ENCODE measurements at places on chromosomes 5 and 9.

- DNase-seq, result no peak
Observed at GRCh38 chr9:93020771-93021670, 37.5 kb upstream of the SUSD3 start.

DNA sequence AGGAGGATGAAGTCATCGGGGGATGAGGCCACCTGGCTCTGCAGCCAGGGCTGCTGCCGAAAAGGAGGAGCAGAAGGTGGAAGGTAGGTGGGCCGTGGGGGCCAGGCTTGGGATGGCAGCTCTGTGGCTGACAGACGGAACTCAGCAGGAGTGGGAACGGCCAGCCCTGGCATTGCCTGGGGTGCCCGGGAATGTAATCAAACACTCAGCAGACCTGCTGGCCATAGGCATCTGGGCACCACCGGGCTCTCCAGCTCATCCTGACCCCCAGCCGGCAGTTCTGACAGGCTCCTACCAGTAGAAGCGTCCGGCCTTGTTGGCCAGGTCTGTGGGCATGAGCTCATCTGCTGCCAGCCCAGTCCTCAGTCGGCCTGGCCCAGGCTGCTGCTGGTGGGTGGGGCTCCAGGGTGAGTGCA lies 4.3 kb upstream of the FAT2 start:
- DNase-seq, result no peak

- no peak for DNase-seq
Observed at GRCh38 chr9:113464286-113464660, 746 bp downstream of the RGS3 start.

DNA sequence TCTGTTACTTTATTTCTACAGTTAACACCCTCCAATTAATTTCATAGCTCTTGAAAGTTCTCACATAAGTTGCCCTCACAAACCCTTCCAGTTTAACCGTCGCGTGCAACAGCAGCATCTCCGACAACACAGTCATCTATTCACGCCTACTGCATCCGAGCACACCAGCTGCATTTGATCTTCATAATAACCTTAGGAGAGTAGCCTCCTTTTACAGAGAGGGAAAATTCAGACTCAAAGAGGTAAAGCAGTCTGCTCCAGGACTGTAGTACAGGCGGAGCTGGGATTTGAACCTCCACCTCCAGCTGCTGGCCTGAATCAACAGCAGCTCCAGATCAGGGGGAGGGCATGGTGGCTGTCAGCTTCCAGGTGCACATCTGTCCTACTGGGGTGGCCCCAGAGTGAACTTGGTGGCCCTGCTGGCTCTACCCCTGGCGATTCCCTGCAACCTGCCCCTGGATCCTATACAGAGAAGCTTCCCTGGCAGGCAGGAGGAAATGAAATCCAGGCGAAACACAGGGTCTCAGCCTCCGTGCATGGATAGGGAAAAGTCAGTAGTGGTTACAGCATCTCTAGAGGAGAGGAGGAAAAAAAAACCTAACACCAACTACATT lies 71.6 kb upstream of the UNC5A start:
- no peak for DNase-seq

DNA sequence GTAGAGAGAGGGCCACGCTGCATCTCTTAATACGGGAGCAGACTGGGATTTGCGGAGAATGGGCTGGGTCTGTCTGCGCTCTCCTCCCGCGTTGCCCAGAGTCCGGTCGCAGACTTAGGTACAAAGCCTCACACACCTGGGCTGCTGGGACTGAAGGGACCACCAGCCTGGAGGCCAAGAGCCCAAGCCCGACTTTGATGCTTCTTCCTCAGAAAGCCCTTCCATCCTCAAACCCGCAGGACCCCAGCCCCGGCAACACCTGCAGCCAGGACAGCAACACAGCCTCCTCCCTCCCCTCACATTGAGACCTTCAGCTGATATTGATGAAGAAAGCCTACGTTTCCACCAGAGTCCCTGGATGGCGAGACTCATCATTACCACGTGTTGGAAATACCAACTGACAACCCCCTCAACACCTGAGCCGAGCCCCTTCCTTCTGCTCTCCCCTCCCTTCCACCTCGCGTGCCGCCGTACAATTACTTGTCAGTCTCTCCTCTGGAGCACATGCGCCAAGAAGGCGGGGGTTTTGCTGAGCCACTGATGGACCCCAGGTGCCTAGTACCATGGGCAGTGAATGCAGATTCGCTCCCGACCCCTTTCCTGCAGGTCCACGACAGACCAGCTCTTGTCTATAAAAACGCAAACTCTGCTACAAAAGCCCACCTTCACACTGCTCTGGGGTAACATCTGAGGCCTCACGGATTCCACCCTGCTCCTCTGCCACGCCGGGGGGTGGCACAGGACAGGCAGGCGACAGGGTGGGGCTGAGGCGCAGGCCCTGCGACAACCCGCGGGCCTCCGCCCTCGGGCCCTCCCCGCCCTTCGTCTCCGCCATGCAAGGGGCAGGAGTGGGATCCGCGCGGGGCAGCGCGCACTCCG lies 841 bp downstream of the ASB6 start:
- DNase-seq, result no peak

GRCh38 chr5:18744441-18744840 lies 1110.2 kb downstream of the TAF11L14 start:
- DNase-seq, result no peak

GRCh38 chr9:104586496-104587180 lies 12.6 kb downstream of the OR13C5 start:
- no peak for DNase-seq

GRCh38 chr9:84325347-84325973 lies 15.1 kb downstream of the SLC28A3 start:
- no peak for DNase-seq

GRCh38 chr9:130259044-130259443 lies 6.5 kb upstream of the HMCN2 start:
- DNase-seq, result no peak

- DNase-seq, result no peak
Observed at GRCh38 chr9:136720898-136721338, 8.5 kb downstream of the DIPK1B start.

DNA sequence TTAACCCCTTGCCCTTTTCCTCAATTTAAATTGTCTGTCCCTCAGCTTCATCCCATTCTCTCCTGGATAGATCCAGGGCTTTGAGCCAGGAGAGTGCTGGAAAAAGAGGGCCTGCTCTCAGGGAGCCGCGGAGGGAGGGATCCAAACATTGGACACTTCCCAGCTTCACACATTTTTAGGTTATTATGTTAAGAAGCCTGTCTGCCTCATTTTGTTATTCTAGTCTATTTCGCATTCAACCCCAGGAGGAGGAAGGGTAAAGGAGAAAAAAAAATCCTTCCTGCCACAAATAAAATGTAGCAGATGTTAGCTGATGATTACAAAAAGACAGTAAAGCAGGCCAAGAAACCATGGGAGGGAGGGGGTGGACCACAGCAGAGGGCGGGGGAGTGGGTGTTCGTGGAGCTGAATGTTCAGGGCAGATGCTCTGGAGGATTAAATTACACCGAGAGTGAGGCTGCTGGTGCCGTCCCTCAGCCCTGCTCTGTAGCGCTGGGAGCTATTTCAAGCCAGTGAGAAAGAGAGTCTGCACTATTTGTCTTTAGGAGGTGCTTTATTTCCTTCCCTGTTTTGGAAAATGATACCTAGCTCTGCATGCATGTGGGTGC lies 60.6 kb upstream of the ZFR start:
- DNase-seq, result no peak

DNA sequence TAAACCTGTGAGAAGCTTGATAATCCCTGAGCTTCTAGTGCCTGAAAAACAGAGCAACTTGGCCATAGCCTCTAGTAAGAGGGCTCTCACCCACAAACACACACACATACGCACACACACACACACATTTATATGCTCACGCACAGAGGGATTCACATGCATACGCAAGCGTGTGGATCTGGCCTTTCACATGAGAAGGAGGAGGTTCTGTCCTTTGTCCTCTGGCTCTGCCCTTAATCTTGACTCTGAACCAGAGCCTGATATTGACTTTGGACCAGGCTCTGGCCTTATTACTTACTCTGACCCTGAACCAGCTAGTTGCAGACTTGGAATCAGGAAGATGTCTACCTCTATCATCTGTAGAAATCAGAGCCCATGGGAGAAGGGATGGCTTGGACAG lies 10.0 kb upstream of the P4HA2 start:
- DNase-seq, result no peak

DNA sequence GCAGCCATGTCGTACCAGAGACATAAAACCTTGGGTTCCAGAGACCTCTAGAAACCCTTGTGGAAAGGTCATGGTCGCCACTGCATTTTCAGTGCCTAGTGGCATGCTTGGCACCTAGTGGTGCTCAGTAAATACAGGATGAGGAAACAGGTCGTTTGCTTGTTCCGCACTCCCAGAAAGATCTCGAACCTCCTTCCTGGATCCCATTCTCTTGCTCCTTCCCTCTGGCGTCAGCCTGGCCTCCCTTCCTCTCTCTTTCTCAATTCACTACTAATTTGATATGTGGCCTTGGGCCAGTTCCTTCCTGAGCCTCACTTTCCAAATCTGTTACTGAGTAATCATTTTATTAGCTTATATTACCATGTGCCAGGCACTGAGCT lies 4.4 kb downstream of the NDST1 start:
- DNase-seq, result no peak

DNA sequence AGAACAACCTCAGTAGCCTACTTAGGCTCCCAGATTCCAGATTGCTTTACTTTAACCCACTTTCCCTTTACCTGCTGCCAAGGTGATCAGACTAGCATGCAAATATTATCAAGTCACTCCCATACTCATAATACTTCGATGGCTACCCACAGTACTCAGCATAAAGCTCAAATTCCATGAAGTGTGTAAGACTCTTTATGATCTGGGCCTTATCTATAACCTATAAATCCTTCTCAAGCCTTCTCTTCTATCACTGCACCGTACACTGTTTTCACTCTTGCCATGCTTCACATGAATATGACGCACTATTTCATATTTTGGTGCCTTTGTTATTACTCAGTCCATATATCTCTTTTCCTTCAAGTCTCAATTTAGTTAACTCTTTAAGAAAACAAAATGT lies 135.2 kb upstream of the TARS1 start:
- no peak for DNase-seq
